ENCODE measurements at places on chromosomes 4 and X. TPM values are rescaled to one million over a fixed set of nuclear protein-coding genes. Genes with fewer than 3 reads are reported as not detected.

DNA sequence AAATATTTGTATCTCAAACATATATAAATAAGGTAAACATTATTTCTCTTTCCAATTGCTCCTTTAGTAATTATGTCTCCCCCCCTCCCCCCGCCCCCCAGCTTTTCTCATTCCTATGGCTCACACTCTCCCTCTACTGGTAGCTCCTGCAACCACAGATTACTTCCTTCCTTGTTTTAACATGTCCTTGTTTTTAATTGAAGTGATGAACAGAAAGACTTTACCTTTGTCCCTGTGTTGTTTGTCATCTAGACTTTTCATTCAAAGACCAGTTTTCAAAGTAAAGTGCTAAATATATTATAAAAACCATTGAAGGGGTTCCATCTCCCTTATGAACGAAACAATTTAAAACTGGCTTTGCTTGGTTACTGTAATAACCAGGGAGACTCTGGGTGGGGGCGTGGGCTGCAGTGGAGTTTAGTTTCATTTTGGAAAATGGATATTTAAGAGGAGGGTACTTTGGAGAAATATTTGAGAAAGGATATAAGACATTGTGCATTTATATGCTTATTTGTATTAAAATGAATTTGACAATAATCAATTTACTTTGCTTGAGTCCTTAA is 352.9 kb downstream of the RAPGEF2 start:
- DNase-seq, result no peak

DNA sequence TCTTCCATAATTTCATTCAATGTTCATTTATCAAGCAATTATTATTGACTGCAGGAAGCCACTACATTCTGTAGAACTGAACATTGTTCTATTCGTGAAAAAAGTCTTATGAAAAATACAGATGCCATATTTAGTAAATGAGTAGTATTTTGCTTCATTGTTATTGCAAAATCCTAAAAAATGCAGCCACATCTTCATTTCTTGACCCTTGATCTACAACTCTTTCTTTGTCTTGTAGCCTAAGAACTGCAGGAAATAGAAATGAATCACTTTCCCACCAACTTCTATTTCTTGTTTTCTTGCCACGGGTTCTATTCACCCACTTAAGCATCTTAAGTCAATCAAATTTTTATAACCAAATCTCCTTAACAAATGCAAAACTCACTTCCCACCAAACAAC is 63.3 kb downstream of the KCNIP4 start:
- no peak for DNase-seq

DNA sequence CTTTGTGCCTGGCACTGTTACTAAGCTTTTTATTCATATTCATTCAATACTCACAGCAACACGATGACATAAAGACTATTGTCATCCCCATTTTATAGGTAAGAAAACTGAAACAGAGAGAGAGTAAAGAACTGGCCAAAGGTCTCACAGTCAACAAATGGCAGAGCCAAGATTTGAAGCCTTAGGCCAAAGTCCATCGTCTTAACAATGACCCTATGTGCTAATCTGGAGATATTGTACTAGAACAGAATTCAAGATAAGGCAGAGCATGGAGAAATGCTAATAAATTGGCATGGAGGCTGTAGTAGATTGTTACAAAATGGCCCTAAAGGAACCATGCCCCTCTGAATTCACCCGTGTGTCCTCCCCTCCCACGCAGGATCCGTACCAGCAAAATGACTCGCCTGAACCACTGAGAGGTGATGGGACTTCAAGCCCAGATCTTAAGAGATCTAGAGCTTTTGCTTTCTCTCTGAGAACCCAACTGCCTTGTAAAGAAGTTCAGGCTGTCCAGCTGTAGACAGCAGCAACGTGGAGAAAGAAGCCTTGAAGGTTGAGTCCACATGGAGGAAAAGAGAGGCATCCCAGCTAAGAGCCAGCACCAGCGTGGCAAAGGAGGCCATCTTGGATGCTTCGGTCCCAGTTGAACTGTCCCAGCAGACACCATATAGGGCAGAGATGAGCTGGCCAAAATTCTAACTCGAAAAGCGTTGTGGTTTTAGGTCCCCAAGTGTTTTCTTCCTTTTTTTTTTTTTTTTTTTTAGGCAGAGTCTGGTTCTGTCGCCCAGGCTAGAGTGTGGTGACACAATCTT is 52.8 kb upstream of the RBM47 start:
- no peak for DNase-seq

DNA sequence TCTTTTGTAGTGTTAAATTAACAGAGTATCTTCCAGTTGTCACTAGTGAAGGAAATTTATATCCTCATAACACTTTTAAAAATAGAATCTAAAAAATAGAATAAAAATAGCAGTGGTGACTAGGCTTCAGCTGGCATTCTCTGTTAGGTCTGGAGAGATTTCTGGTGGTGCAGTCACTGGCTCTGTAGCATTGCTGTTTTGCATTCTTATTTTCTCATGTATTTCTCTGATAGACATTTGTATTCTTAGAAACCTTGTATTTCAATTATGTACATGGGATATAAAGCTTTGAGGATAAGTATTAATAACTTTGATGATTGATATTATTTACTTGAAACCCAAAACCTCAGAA is 87.6 kb downstream of the TMEM131L start:
- DNase-seq, result no peak

DNA sequence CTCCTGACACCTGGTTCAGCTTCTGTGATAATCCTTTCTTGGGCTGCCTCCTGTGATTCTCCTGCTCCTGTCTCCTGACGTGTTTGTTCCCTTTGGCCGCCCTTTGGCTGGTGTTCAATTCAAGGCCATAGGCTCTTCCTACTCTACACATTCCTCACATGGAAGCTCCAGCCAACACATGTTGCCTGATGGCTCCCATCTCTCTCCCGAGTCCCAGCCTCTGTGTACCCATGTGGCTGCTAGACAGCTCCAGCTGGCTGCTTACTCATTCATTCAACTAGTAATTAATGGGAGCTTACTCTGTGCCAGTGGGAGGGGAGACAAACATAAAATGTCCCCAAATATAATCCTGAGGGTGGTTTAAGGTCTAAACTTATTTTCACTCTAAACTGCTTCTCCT is 9.2 kb upstream of the MED28 start:
- no peak for DNase-seq

DNA sequence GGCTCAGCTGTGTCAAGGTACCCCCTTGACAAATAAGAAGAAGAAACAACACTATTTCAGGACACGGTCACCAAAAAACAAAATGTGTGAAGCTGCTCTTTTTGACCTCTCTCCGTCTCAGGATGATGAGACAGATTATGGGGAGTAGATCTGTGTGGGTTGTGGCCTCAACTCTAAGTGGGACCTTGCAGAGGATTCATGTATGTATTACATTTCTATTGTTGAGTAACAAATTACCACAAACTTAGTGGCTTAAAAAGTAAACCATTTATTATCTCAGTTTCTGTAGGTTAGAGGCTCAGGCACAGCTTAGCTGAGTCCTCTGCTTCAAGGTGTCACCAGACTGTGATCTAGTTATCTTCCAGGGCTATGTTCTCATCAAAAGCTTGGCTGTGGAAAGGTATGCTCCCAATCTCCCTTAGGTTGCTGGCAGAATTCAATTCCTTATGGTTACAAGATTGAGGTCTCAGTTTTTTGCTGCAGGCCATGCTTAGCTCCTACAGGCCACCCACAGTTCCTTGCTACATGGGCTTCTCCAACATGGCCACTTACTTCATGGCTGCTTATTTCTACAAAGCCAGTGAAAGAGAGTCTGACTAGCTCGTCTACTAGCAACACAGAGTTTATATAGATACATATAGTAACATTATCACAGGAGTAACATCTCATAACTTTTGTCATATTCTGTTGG is 28.1 kb downstream of the DGKK start:
- no peak for DNase-seq

DNA sequence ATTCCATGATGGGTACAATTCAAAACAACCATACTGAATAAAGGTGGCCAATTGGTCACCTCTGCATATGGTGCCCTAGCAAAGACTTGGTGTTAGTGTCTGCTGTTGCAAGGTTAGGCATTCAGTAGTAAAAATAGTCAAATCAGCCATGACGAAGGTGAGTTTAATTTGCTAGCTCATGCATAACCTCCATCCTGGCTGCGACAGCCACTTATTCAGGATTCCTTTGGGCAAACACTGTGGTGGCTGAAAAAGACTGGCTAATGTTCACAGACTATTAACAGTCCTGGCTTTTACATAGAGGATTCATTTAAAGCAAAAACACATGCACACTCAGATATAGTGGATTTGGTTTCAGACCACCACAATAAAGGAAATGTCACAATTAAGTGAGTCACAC is 34.8 kb upstream of the MAP9 start:
- DNase-seq, result no peak

DNA sequence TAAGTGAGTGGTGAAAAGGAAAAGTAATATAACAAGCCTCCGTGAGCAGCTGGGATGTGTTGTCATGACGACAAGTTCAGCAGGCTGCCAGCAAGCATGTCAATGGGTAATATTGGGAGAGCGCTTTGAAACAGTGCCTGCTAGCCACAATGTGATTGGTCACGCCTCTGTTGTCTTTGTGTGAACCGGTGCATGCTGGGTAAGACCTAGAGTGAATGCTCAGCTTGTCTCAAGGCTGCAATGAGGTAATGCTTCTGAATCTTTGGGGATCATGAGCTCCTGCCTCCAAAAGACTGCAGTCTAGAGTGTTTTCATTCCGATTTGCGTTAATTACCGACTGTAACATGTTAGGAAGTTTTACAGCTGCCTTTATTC is 54.9 kb downstream of the STOX2 start:
- DNase-seq, result peak; percentile 39

DNA sequence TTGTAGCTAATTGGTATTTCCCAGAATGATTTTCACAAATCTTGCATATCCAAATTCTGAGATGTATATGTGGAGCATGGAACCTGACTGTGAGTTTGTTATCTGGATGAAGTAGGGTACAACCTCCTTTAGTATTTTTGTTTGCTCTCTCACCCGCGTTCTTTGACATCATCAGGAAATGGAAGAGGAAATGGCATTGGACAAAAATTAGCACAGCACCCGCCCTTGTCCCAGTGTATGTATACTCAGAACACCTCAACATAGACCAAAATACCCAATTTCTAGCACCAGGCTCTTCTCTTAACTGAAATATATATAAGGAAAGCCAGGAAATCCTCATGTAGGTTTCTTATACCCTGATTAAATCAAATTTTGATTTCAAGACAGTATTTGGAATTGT is 6.9 kb upstream of the PGRMC2 start:
- DNase-seq, result no peak

DNA sequence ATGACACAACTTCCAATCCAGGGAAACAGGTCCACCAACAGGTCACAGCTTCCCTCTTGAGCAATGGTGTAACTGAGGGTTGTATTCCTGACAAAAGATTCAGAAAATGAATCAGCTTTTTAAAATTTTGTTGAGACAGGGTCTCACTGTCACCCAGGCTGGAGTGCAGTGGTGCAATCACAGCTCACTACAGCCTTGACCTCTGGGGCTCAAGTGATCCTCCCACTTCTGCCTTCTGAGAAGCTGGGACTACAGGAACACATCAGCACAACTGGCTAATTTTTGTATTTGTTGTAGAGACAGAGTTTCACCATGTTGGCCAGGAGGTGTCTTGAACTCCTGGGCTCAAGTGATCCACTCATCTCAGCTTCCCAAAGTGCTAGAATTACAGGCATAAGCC is 43.7 kb downstream of the SAT1 start:
- no peak for DNase-seq

DNA sequence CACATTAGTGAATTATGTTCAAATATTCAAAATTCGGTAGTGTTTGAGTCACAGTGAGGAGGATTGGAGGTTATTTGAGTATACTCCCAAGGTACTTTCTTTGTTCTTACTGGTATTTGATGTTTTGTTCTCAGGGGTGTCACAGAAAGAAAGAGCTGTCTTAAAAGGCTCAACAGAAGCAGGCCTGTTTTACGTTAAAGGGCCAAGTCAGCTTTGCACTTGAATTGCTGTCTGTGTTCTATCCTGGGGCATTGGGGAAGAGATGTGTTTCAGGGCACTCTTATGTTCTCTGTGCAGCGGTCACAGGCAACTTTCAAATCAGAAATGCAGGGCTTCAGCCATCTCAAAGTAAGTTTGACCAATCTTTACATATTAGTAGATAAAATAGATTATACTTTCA is 1113.1 kb upstream of the LCORL start:
- DNase-seq, result no peak

DNA sequence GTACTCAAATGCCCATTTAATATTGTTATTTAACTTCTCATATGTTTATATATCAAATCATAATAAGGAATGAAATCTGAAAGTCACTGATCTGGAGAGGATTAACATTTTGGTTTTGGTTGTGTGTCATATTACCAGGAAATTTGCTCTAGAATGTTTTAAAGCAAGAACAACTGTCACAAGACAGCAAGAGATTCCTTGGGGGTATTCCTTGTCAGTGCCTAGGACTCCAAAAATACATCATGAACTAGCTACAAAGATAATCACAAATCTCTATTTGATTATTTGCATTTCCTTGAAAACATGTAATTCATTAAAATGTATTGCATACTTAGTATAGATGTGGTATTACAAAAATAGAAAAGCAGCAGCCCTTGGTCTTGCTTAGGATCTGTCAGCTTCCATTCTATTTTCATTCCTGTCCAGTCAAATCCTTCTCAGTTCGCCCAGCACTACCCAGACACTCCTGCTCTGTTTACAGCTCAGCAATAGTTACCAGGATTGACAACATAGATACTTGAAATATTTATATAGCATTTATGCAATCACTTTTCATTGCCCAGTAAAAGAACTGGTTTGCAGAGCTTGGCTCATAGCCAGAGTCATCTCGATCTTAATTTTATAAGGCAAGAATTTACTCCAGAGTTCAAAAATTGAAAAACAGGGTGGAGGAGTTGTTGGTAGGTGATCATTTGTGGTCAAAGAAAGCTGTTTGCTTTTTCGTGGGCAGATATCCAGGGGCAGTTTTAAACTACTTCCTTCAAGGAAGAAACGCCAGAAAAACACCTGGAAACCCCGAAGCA is 9.2 kb upstream of the BMP3 start:
- DNase-seq, result no peak

GRCh38 chr4:6111354-6111960 is 88.9 kb downstream of the JAKMIP1 start:
- peak; percentile 40 for DNase-seq

DNA sequence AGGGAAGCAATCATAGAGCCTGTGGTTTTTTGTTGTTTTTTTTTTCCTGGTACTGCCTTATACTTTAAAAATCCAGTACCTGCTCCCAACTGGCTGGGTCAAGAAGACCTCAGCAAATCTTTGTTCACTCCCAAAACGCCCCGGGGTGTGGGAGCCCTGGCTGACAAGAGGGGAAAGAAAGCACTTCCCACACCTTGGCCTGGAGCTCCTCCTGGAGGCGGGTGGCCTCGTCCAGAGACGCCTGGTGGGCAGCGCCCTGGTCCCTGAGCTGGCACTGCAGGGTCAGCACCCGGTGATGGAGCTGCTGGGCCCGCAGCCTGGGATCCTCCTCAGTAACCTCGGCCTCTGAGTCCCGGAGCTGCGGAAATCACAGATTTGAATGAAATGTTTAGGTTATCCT is 38.2 kb downstream of the C4orf50 start:
- DNase-seq, result peak; percentile 59

SPACA5 gene
- not detected for total RNA-seq

MAML3 gene
- total RNA-seq, result 21.4 TPM

LONRF3 gene
- 3.1 TPM for total RNA-seq

Measured in lower leg skin (tissue), 4 donors.